ENCODE measurements at places on chromosomes 16 and 17.

DNA sequence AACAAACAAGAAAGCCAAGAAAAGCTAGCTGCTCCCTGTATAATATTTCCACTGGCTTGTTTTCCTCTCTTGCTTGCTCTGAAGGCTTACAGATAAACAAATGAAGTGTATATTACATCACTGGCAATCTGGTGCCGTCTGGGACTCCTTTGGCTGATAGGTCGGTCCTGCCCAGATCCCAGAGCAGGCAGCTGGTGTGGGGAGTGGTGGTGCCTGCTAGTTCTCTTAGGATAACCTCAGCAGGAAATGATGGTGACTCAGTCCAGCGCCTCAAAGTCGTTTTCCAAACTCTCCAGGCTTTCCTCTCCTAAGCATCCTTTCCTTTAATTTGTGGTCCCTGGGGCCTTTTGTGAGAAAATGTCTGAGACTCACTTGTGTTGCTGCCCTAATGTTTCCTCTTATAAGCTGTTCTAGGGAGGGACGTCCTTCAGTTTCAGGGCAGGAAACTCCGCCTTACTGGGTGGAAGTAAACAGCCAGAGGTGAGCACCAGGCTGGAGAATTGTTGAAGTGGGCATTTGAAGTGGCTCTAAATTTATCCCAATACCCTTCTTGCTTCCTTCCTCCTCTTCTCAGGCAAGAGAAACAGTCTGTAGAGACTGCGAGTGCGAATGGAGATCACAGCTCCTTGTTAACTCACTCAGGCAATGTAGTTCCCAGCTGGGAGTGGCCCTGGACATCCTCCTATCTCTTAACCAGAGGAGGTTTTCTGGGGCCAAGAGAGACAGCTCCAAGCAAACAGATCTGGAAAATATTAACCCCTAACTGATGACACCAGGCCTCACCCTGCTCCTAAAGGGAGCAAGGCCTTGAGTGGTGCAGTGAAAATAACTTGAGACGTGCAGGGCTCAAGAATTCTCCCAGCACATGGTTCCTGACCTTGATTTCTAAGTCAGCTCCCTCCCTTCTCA, 34.9 kb downstream of the CD300LF start:
- no peak for DNase-seq

DNA sequence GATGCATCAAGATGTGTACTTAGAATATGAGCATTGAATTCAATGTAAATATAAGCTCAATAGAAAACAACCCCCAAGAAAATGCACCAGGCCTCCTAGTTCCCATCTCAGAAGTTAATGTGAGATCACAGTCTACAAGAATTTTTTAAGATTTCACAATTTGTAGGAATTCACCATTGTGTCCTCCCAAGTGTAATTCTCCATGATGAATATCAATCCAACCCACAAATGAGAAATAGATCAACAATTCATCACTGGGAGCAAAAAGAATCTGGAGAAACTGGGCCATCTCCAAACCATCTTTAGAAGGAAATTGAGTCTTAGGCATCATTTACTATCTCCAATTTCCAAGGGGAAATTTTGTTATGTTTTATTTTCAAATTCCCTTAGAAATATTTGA, 310.5 kb upstream of the GOT2 start:
- no peak for DNase-seq

DNA sequence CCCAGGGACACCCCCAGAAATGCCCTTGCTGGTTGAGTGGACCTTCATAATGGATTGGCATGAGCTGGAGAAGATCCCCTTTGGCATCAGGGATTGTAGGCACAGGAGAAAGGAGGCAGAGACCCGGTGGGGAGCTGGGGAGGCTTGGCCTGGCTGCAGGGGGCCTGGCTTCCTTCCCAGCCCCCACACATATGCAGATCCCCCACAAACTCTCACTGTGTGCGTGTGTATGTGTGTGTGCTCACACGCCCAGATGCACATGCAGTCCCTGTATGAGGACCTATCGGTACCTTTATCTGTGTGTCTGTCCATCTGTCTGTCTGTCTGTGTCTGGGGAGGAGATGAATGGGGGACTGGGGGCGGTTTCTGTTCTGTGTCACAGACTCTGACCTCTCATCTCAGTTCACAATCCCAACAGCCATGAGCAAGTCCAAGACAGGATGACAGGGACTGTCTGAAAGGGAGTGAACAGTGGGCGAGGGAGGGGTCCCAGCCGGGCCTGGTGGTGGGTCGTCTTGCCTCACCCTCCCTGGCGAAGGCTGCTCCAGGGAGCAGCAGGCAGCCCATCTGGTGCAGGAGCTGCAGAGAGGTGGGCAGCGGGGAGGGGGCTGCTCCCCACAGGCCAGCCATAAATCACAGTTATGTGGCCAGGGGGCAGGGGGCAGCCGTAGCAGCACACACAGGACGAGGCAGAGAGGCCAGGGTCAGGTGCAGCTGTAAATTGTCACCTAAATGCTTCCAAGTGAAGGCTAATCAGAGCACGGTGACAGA, 46.7 kb upstream of the LHX1 start:
- no peak for DNase-seq

GRCh38 chr17:31427684-31428083, 36.2 kb downstream of the RAB11FIP4 start:
- no peak for DNase-seq

DNA sequence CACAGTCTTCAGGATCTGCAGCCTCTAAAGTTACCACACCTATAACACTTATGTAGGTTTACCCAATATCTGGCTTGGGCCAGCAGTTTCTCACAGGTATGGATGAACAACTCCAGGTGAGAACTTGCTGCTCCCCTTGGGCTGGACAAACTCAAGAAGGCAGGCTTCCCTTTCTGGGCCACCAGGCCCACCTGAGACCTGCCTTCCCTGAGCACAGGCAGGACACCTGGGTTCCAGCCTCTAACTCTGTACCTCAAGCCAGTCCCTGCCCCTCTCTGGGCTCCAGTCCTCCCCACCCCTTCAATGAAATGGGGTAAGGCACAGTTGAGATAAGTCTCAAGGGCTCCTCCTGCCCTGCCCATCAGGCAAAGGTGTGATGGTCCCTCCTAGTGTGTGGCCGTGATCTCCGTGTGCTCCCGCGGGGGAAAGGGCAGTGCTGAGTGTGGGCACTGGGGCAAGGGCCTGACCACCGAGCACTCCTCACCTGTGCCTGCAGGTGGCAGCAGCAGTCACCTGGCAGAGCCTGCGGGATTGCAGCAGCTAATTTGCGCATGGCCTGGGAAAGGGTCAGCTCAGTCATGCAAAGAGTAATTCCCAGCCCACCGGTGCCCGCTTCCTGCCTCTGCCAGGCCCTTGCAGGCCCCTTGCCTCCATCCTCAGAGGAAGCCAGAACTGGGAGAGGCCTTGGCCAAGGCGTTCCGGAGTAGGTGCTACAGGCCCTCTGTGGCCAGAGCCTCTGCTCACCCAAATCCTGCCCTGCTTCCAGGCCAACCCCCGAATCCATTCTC, 28.2 kb upstream of the ADGRG1 start:
- DNase-seq: no peak

DNA sequence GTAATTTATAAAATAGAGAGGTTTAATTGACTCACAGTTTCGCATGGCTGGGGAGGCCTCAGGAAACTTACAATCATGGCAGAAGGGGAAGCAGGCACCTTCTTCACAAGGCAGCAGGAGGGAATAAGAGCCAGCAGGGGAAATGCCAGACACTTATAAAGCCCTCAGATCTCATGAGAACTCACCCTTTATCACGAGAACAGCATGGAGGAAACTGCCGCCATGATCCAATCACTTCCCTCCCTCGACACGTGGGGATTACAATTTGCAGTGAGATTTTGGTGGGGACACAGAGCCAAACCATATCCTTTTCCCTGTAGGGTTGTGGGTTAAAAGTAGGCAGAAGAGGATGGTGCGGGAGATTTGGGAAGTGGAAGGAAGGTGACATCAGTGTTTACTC, 101.4 kb downstream of the BMERB1 start:
- DNase-seq: no peak

- DNase-seq: no peak
Observed at GRCh38 chr17:33640629-33641028, 347.5 kb upstream of the ASIC2 start.

- no peak for DNase-seq
Observed at GRCh38 chr16:47461598-47462266, 601 bp downstream of the PHKB start.

- DNase-seq: no peak
Observed at GRCh38 chr17:60825351-60825750, 147.7 kb downstream of the BCAS3 start.

DNA sequence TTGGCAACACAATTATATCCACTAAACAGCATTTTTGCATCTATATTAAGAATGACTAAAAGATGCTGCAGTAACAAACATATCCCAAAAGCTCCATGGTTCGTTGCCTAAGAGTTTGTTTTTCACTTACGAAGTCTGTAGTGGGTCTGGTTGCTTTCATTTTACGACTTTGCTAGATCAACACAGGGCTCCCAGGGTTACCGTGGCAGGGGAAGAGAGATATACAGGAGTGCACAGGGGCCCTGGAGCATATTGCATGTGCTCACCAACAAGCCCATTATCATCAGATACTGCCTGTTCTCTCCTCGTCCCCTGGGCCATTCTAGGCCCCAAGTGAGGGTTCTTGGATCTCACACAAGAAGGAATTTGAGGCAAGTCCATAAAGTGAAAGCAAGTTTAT, 3.1 kb upstream of the MMP2 start:
- no peak for DNase-seq

- no peak for DNase-seq
Observed at GRCh38 chr16:20611350-20611902, 35.3 kb upstream of the ACSM2B start.

GRCh38 chr17:39863244-39863917, 731 bp downstream of the IKZF3 start:
- DNase-seq: no peak

DNA sequence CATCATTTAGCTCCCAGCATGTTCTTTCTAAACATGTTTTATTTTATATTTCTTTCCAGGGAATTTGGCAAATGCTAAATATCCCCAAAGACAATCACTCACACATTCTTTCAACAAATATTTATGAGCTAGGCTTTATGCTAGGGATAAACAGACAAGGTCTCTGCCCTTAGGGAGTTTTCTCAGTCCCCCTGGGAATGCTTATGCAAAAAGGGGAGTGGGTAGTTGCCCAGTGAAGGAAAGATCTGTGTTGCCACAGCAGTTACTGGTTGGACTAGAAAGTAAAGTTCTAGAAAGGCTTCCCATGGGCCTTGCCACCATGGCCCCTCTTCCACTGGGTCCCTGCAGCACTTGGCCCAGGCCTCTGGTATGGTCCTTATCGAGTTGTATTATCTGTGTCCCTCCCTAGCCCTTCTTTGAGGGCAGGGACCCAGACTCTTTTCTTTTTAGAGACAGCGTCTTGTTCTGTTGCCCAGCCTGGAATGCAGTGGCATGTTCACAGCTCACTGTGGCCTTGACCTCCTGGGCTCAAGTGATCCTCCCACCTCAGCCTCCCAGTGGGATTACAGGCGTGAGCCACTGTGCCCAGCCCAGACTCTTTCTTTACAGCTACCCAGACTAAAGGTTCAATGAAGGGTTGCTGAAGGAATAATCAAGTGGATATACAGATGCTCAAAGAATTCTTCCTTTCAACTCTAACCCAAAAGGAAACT, 78.0 kb downstream of the YPEL2 start:
- DNase-seq: no peak

GRCh38 chr16:83482545-83483162, 325.1 kb upstream of the HSBP1 start:
- no peak for DNase-seq

GRCh38 chr17:56665864-56666263, 72.4 kb downstream of the NOG start:
- no peak for DNase-seq

DNA sequence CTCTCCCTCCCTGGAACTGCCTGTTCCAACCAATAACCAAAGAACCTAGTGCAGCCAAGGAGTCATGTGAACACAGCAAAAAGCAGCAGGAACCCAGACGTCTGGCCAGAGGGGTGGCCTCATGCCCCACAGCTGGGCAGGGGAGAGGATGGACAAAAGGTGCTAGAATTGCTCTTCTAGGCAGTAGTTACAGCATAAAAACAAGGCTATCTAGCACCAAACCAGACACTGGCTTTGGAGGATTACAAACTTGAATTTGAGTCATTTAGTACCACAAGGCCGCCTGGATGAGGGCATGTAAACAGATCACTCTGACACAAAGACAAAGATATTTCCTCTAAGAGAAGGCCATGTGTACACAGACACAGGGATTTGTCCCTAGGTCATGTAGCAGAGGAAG, 423.3 kb upstream of the MAF start:
- DNase-seq: no peak

DNA sequence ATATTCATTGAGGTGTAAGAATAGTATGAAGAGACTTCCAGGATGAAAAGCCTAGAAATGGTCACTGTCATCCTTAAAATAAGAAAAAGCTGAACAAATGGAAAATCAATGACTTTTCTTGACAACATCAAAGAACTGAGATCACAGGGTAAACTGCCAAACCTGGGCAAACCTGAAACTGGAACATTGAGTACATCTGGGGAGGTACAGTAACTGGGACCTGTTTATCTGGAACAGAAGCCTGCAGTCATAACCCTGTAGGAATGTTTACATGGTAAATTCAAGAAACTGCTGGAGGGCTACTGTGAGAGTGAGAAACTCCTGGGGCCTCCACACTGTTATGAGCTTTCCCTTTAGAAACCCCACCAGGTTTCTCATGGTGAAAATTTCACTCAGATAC, 130.1 kb upstream of the PIRT start:
- DNase-seq: no peak

- no peak for DNase-seq
Observed at GRCh38 chr17:6677158-6677831, 25.7 kb downstream of the C17orf100 start.

GRCh38 chr16:90015586-90016338, 3.5 kb downstream of the DBNDD1 start:
- no peak for DNase-seq

GRCh38 chr17:1402262-1402586, 2.2 kb upstream of the YWHAE start:
- no peak for DNase-seq

DNA sequence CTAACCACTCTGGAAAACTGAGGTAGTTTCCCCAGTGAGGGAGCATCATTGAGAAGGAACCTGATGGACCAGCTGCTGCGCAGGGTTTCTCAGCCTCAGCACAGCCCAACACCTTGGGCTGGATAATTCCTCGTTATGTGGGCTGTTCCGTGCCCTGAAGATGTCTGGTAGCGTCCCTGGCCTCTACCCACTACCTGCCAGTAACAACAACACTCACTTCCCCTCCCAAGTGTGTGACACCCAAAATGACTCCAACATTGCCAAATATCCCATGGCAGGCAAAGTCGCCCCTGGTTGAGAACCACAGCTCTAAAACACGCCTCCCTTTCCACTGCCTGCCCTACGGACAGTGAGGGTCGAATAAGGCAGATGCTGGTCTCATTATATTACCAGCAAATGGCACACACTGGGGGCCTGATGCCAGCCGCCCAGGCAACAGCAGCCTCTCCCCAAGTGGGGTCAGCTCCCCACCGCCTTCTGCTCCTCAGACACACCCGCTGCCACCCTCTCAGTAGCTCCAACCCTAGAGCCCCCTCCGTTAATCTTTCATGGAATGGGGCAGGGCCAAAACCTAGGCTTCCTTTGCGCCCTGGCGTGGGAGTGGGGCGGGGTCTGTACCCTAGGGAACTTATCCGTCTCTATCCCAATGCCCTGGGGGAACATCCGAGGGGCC, 1.0 kb downstream of the RHBDF2 start:
- no peak for DNase-seq
